ENCODE measurements at places on chromosomes 3 and 15.

DNA sequence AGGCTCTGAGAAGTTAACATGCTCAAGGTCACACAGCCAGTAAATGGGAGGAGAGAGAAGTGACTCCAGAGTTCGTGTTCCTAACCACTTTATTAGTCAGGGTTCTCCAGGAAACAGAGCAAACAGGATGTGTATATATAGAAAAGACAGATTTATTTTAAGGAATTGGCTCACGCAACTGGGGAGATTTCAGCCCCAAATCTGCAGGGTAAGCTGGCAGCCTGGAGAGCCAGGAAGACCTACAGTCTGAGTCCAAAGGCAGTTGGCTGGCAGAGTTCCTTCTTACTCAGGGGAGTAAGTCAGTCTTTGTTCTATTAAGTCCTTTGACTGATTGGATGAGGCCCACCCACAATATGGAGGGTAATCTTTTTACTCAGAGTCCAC lies 118.2 kb upstream of the PROK2 start:
- no peak for DNase-seq

DNA sequence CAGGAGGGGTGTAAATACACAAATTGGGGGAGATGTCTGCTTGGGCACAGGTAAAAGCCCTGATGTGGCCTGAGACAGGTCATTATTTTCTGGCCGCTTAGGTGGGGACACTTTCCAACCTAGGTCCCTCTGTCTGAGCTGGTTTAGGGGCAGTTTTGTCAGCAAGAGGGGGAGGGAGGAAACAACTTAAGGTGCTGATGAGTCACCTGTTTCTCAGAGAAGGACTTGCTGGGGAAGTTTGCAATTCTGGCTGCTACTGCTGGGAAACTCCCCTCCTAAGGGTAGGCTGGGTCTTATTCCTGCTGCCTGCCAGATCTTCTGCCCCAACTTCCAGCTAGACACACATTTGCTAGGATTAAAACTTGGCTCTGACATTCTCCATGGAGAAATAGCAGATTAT lies 4.8 kb upstream of the RHOV start:
- DNase-seq, result no peak

DNA sequence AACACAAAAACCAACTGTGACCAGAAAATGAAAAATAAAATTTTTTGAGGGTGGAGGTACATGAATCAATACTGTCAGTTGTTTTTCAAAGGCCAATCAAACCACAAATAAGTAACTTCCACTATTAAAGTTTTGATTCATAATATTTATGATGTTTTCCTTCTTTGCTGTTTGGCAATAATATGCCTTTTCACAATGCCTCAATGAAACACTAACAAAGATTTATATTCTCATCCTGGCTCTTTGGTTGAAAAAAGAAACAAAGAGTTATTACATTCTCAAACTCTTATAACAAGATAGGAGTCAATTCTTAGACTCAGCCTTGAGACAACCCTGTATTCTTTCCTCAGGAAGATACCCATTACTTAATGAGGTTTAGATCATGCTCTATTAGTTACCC lies 63.1 kb downstream of the C3orf70 start:
- no peak for DNase-seq

DNA sequence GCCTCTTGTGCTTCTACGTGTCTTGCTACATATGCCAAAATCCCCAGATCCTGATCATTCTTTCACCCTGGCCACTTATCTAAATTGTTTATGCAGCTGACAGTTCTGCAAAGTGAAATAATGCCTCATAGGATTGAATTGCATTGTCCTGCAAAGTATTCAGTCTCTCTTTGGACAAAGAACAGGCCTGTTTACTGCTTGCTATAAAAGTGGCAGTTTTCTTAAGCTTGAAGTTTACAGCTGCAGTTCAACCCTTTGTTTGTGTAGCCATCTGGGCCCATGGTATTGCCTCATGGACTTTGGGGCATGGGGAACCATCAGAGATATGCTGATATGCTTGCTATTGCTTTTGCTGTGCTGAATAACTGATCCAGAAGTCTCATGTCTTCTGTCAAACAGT lies 523.2 kb downstream of the OTOL1 start:
- no peak for DNase-seq

GRCh38 chr3:45942051-45942825 lies 1.0 kb upstream of the CXCR6 start:
- no peak for DNase-seq

- no peak for DNase-seq
Observed at GRCh38 chr15:29570121-29570947, 251.9 kb downstream of the TJP1 start.

DNA sequence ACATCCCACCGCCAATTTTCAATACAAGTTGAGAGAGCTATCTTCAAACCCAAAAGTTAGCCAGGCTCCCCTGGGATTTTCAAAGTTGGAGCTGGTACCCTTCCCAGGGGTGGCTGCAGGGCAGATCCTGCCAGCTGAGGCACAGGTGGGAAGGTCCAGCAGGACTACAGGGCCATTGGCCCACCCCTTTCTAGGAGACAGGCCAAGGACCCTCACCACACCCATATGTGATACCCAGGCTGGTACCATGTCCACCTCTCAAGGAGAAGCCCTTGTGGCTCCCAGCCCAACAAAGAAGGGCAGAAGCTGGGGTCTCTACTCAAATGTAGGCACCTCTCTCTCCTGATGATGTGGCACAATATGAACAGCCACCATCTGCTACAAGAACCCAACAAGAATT lies 8.0 kb downstream of the POC1A start:
- no peak for DNase-seq

DNA sequence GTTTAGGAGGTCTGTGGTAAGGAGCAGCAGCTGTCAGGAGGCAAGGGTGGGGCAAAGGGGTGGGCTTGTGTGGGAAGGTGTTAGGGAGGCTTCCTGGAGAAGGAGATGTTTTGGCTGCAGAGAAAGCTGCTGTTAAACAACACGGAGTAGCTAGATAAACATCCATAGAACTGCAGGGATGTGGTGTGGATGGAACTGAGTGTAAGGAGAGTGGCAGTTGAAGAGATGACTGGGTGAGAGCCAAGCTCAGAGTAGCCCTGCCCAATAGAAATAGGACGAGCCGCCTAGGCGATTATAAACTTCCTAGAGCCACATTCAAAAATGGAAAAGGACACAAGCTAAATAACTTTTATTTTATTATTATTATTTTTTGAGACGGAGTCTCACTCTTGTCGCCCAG lies 19.9 kb downstream of the RPLP1 start:
- DNase-seq, result no peak

- no peak for DNase-seq
Observed at GRCh38 chr3:12246497-12247163, 42.2 kb upstream of the PPARG start.

DNA sequence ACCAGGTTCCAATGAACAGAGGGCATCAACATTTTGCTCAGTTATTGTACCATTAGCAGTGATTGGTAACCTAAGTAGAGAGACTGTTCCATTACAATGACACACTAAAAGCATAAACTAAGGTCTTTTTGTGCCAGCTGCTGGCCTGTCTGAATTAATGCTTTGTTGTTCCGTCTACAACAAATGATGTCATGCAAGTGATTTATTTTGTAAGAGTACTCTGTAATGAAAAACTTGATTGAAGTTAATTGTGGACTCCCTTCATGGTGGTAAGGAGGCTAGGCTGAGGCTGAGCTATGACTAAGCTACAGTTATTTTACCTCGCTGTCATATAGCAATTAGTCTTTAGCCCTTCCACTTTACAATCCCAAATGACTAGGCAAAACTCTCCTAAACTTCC lies 23.2 kb downstream of the RCN2 start:
- no peak for DNase-seq

GRCh38 chr3:171221597-171221996 lies 195.1 kb upstream of the SLC2A2 start:
- no peak for DNase-seq

GRCh38 chr15:96473556-96473955 lies 143.1 kb downstream of the NR2F2 start:
- DNase-seq, result no peak

GRCh38 chr3:172286548-172287148 lies 161.6 kb downstream of the GHSR start:
- DNase-seq, result no peak

DNA sequence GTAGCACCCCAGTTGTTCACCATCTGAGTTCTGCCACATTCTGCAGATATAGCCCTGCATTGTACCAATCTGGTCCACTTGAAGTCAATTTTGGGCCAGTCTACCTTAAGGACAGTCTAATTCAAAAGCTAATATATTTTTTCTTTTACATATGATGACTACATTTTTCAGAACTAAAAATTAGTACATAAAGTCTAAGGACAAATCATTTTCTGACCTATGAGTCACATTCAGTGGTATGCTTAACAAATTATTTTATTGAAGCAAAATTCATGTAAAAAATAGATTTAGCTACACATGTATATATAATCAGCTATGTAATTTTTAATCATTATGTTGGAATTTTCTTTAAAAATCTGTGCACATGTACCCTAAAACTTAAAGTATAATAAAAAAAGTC lies 52.1 kb upstream of the IL12A start:
- DNase-seq, result no peak

DNA sequence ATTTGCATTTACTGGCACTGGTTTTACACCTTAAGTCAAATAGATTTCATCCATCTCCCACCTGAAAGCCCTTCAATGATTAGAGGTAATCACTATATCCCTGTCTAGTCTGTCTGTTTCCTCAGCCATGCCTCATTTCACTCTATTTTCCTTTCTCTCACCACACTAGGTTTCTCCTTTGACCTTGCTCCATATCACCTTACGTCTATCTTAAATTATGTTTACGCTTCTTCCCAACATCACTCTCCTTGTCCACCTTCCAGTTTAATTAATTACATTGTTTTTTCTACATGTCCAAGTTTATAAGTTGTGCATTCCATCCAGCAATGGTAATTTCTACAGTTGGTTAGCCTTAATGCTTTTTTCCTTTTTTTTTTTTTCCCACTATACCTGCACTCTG lies 396.7 kb upstream of the PDZRN3 start:
- no peak for DNase-seq

DNA sequence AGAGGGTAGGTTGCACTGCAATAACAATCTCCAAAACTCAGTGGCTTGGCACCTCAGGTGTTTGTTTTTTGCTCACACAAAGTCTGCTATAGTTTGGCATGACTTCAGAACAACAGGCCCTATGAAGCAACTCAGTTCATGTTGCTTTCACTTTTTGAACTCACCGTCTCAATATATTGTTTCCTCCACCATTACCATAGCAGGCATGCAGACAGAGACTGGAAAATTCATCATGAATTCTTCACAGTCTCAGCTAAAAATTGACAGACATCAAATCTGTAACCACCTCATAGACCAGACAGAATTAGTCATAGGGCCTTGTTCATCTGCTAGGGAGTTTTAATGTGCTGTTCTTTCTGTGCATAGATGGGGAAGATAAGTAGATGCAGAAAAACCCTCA lies 161.4 kb upstream of the POU1F1 start:
- DNase-seq, result no peak

DNA sequence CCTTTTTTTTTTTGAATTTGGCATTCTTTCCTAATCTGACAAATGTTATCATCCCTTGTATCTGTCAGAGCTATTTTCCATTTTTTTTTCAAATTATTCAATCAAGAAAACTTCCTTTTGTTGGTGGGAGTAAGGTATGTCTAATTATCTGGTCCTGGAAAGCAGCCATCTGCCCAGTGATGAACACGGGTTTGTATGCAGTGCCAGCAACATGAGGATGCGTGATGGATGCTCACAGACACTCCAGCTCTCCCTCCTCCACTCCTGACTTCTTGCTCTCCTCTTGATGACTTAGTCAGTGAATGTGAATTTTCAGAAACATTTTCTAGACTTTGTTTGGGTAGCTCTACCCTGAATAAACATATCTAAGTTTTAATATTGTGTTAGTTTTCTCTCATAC lies 79.2 kb downstream of the IL1RAP start:
- DNase-seq, result no peak

- DNase-seq, result no peak
Observed at GRCh38 chr15:27769652-27770051, 329.5 kb downstream of the OCA2 start.

GRCh38 chr3:72964633-72965032 lies 32.0 kb upstream of the PPP4R2 start:
- no peak for DNase-seq

DNA sequence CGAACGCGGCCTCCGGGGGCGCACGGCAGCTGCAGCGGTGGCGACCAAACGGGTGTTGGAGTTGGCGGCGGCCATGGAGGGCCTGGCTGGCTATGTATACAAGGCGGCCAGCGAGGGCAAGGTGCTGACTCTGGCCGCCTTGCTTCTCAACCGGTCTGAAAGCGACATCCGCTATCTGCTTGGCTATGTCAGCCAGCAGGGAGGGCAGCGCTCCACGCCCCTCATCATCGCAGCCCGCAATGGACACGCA lies 725 bp downstream of the FEM1B start:
- DNase-seq, result no peak

DNA sequence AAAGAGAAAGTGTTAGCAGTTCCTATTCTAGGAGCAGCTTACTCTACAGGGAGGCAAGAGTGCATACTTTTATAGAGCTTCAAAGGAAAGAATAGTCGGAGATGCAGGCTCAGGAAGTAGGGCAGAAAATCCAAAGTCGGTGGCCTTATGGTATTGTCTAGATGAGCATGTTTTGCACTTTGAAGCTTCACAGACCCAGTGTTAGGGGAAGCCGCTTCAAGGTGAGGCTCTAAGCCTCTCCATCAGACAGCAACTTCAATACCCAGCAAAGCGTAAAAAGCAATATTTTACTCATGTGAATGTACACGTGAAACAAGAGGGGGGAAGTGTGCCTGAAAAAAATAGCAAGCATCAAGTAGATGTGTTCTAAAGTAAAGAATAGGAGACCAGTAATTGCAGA lies 125.6 kb upstream of the RASGRP1 start:
- no peak for DNase-seq

DNA sequence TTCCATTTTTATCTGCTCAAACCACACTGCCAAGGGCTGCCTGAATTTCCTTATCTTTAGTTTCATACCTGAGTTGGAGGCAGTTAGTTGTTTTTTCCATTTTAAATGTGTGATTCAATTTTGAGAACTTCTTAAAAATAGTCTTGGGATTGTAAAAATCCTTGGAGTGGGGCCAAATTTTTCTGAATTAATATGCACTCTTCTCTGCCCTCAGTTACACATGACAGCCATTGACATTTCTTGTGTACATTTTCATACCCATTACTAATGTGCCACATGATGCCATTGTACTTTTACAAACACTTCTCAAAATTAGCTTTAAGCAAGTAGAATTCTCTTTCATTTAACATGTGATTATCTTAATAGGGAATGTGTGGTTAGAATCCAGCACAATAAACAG lies 141.7 kb downstream of the C3orf38 start:
- no peak for DNase-seq

GRCh38 chr3:71728632-71729342 lies 3.6 kb upstream of the EIF4E3 start:
- DNase-seq, result peak; percentile 55

DNA sequence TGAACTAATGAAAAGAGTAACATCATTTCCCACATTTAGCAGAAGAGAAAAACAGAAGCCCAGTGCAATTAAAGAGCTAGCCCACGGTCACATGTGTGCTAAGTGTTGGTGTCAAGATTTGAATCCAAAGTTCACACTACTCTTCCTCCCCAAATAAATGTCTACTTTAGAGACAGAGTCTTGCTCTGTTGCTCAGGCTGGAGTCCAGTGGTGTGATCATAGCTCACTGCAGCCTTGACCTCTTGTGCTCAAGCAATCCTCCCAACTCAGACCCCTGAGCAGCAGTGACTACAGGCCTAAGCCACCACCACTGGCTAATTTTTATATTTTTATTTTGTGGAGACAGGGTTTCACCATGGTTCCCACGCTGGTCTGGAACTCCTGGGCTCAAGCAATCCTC lies 4.8 kb downstream of the OSBPL10 start:
- DNase-seq, result no peak

Data from CD4-positive, alpha-beta T cell treated with Interleukin-4 for 1 hour (primary cell).